Adipocyte (in vitro differentiated cells): ENCODE measurements at places on chromosomes 5 and 9.

- DNase-seq, result peak; percentile 56
These were observed 45.8 kb downstream of the KIAA1958 start for GRCh38 chr9:112532427-112532826.

DNA sequence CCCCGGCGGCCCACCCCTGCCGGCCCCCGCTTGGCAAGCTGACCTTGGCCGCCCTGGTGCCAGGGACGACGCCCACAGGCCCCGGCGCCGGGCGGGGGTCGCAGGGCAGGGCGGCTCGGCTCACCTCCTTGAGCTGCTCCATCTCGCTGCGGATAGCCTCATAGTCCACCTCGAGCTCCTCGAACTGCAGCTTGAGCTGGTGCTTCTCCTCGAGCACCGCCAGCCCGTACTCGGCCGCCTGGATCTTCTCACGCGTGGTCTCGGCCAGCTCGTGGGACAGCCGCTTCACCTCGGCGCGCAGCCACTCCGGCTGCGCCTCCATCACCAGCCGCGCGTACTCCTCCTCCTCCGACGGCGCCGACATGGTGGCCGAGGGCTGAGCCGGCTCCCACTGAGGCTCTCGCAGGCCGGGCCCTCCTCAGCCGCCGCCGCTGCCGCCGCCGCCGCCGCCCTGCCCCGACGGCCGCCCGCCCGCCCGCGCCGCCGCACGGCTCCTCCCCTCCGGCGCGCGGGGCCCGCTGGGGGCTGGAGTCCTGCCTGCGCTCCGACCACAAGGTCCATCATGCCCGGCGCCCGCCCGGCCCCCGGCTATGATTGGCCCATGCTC lies at the start of gene BICD2:
BICD2 (minus strand) TSS at position 453 of the 607 bp plus-strand sequence; CDS start at position 364, 89 bp downstream.
- peak; percentile 98 for DNase-seq

- DNase-seq, result peak; percentile 78
These were observed 205.3 kb upstream of the WWC1 start for GRCh38 chr5:168086104-168086610.

GRCh38 chr5:151970885-151971284 lies 46.2 kb upstream of the GLRA1 start:
- no peak for DNase-seq

- DNase-seq, result no peak
These were observed 137.2 kb downstream of the SREK1 start for GRCh38 chr5:66281294-66281693.

GRCh38 chr9:126914458-126915280 lies at the start of gene RALGPS1:
TSS of gene RALGPS1 (plus strand) at chr9:126914782. CDS start at chr9:126962290, 47,508 bp downstream.
- peak; percentile 98 for DNase-seq

- DNase-seq, result no peak
These were observed 40.7 kb upstream of the RNU6ATAC start for GRCh38 chr9:134204991-134205578.

DNA sequence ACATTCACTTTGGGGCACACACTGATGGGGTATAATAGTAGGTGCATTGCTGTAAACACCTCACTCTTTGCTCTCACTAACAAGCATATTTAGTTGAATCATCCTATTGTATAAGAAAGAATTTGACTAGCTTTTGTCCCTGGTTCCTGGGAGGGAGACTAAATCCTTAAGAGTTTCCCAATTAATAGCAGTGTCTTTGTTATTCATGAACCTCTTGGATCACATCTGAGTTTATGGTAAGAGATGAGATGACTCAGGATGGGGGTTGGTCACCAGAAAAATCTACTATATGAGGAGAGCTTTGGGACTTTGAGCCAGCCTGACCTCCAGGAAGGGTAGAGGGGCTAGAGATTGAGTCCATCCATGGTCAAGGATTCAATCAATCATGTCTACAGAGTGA lies 56.8 kb downstream of the PUM3 start:
- no peak for DNase-seq
